Activated T-cell treated with anti-CD3 and anti-CD28 coated beads, Interleukin-2, amount 50 U/mL, for 4 hours (primary cell): ENCODE measurements at places on chromosomes 2 and 18. TPM values are rescaled to one million over a fixed set of nuclear protein-coding genes. Genes with fewer than 3 reads are reported as not detected.

DNA sequence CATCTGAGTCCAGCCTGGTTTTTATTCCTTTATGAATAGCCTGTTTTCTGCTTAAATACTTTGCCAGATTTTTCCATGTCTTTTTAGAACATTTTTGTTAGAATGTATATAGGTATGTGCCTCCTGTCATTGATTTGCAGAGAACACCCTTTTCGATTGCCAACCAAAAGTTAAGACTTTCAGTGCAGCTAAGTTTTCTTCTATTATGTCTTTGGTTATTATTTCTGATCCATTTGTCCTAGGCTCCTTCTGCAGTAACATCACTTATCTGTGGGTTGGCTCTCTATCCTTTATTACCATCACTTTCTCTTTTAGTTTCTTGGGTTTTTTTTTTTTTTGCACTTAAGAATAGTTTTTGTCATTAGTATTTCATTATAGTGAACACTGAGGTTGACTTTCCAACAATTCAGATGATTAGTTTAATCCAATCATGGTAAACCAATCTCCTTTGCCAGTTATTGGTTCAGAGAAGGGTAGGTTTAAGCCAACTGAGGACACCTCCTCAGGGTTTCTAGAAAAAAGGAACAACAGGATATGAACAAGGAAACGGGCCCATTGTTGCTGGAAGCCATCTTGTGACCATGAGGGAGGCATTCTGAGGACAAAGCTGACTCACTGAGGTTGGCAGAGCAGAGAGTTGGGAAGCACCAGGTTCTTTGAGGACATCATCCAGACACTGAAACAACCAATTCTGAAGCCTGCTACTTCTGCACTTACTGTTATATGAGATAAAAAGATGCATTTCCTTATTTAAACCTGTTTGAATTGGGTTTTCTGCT is 37.9 kb upstream of the GBX2 start:
- DNase-seq, result no peak

DNA sequence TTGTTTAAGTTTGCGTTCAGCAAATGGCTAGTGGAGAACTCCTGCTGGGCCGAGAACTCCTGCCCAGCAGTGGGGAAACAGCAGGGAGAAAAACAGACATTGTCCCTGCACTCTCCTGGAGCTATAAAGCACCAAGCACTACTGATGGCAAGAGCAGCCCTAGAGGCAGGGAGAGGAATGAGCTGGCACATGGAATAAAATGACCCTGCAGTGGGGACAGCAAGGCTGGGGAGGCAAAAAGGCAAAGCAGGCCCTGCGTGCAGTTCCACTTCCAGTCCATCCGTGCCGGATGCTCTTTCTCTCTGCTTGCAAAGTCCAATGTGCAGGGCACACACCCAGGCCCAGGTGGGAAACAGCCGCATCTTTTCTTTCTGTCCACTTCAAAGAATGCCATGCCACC is 415.5 kb downstream of the LRATD1 start:
- no peak for DNase-seq

RIOK3 gene
- total RNA-seq, result 50.8 TPM

DNA sequence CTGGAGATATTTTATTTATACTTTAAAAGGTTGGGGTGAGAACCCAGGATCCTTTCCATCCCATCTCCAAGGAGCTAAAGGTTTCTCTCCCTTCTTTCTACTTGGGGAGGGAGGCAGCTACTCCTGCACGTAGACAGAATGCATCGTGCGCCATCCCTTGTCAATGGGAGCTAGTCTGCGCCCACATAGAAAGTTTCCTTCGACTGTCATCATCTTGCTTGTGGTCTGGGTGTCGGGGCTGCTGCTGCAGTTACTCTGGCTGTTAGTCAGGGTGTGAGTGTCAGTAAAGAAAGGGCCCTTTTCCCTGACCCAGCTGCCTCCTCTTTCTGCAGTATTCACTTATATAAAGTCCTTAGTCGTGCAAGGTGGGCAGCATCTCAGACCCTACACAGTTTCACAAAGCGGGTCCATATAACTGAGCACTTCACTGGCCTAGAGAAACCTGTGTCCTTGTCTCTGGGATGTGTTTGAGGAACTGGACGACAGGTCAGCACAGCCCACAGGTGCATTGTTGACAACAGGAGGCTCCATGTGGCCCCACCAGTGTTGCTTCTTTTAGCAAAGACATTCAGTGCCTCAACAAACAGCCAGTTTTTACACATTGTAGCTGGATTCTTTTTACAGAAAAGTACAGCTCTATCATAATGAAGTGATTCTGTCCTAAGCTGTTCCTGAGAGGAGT is 22.4 kb downstream of the NPAS2 start:
- DNase-seq, result no peak

DNA sequence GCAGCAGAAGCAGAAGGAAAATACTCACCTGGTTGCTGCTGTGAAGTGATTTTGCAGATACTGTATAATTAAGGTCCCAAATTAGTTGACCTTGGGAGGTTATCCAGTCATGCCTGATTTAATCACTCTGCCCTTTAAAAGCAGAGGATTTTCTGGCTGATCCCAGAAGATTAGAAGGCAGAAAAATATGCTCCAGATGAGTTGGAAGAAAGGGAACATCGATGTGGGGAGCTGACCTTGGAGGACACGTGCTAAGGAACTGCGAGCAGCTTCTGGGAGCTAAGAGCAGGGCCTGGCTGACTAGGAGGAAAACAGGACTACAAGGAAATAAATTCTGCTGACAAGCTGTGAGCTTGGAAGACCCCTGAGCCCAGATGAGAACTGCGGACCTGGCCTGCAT is 13.3 kb upstream of the DYM start:
- DNase-seq, result no peak

STON1 gene
- 0.76 TPM for total RNA-seq

DNA sequence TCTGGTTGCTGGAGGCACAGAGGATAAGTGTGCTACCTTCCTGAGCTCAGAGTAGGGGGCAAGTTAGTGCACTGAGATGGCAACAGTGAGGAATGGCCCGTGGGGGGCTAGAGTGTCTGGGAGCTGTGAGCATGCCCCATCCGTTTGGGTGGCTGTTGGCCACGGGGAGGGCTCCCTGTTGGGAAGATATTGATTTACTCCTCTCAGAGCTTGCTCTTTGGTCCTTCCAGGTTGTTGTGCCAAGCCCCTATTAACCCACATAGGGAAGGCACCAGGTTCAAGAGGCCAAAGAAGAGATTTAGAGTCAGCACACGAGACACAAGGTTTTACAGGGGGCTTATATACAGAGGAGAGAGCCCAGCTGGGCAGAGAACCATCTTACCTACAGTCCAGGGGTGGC is 318.8 kb downstream of the TSN start:
- DNase-seq, result no peak

- no peak for DNase-seq
These were observed 1.9 kb downstream of the USP37 start for GRCh38 chr2:218566296-218566695.

DNA sequence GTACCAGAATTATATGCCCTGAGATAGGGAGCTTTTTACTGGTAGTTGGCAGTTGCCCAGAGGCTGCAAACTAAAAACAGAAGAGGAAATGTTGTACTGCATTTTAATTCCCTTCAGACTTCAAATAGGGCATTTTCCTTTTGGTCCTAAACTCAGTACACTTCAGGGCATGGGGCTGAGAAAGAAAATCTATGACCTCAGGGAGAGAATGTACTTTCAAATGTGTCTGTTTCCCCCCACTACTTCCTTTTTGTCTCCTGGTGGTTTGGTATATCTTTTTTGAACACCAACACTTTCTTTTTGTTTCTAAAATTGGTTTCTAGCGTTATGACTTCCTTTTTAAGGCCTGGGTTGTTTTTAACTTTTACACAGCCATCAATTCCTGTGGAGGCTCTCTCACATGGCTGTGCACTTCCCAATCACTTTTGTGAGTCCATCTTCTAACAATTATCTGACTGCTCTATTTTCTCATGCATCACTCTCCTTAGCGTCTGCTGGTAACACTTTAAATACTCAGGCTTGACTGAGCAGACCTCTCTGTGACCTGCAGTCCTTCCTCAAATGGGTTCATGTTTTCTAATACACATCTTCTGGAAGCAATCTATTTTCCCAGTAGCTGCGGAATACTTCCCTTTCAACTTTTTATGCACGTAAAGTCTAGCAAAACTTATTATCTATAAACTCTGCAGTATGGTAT is 596.0 kb downstream of the LRP1B start:
- no peak for DNase-seq

HOXD3 gene
- total RNA-seq, result not detected

DSG4 gene
- total RNA-seq, result not detected

DNA sequence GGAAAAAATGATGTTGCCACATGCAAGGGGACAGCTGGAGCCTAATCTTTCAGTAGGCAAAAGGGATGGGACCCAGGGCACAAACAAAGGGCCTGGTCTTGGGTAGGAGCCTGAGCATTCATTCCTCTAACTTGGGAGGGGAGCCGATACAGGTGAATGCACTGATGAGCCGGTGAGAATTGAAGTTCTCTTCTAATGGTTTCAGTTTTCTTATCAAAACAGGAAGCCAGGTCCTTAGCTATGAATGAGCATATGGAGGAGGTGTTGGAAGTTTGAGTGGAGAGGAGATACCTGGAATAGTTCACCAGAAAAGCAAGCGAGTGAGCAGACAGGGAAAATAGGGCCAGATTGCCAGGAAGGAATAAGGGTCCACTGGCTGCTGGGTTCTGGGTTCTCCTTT is 10.1 kb downstream of the DPP4 start:
- DNase-seq, result no peak

DNA sequence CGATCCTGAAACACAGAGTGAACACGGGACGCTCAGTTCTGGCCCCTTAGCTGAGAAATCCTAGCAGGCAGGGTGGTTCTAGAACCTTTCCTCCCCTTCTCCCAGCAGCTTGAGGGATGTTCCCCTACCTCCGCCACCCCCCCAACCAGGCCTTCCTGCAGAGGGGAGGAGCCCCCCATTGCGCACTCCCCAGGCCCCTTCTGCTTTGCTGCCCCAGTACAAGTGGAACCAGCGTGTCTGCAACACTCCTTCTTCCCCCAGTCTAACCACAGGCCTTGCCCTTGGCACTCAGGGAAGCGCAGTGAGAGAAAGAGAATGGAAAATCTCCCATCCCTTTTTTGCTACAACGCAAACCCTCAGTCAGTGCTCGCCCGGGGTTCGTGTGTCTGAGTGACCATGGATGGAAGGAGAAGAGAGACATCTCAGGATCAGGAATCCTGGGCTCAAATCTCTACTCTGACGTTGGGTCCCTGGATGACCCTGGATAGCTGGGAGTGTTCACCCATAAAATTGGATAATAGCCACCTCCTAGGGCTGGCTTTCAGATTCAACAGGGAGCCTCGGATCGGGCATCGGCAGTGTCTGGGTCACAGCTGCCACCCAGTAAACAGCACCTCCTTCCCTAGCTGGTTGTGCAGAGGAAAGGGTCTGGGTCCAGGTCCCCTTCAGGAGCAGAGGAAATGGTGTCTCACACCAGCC is 3.7 kb downstream of the NPPC start:
- DNase-seq, result no peak

GRCh38 chr2:46337208-46337994 is 40.2 kb downstream of the EPAS1 start:
- no peak for DNase-seq

- no peak for DNase-seq
These were observed 11.2 kb downstream of the TMEM127 start for GRCh38 chr2:96254571-96254970.

DAW1 gene
- not detected for total RNA-seq

SERPINB7 gene
- total RNA-seq, result not detected

DNA sequence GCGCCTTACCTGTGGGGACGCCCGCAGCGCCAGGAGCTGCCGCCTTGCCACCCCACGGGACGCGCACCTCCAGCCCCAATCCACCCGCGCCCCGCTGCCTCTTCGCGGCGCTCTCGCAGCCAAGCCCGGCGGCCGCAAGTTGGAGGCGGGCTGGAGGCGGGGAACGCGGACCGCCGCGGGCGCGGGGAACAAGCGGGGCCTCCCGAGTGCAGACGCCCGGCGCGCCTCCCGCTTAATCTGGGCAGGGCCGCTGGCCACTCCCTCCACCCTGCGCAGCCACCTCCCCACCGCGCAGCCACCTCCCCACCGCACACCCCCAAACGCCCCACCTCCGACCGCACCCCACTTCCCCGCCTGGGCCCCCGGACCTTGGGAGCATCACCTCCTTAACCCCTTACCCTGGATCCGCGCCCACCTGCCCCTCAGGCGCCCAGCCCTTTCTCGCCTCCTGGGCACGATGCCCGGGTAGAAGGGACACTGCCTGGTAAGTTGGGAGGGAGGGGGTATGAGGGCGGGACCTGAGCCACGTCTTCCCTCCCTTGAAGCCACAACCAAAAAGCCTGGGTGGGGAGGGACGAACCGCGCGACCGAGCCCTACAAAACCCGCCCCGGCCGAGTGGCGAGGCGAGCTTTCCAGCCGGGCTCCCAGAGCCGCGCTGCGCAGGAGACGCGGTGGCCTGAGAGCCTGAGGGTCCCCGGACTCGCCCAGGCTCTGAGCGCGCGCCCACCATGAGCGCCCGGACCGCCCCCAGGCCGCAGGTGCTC is at the start of the genes COL4A3 and COL4A4:
COL4A3 (plus strand) TSS at position 627 of the 765 bp plus-strand sequence; CDS start at position 730, 103 bp downstream.
COL4A4 (minus strand) TSS at position 208 of the 765 bp plus-strand sequence. CDS start 16,722 bp downstream, outside the sequence.
- DNase-seq, result no peak

DNA sequence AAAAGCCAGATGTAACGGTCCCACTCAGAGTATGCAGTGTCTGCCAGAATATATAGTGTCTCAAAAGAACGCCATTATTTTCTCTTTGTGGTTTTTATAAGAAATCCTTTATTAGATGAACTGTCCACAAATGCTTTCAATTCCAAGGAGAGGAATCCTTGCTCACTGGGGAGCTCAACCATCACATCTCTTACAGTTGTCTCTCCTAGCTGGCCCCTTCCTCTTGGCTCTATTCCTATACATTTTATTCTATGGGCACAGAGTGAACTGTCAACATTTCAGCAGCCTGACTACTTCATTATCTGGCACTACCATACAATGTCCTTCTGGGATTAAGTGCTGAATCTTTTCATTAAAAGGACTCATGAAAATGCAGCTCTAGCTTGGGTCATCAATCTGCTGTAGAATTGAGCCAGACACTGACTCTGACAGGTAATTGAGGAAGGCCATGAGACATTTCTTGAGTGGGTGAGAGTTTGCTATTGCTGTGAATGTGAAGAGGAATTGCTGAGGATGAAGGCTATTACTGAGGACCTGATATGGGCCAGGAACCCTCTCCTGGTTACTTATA is 96.5 kb upstream of the THOC1 start:
- no peak for DNase-seq

DNA sequence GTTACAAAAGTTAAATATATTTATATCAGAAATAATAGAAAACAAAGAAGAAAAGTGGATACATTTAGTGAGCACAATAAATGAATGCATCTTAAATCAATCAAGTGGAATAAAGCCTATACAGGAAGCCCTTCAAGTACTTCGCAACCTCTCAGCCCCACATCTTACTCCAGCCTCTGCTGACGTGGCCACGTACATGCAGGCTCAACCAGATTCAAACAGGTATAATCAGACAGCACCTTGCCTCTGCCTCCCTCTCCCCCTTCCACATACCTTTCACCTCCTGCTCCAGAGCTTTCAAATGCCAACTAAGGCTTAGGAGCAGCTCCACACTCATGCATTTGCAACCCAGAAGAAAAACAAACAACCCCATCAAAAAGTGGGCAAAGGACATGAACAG is 32.9 kb downstream of the CACNB4 start:
- no peak for DNase-seq

DNA sequence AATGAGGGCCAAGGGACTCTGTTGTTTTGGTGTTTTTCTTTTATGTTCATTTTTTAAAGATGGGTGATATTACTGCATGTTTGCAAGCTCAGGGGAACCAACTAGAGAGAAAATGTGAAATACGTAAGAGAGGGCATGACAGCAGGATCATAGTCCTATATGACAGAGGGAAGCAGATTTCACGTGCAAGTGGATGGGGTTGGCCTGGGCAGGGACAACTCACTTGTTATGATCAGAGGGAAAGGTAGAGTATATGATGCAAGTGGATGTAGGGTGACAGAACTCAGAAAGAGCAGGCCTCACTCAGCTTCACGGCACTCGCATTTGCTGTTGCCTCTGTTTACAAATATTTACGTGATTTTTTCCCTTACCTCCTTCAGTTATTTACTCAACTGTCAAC is 67.0 kb downstream of the OLA1 start:
- no peak for DNase-seq

IL37 gene
- total RNA-seq, result not detected
